ENCODE measurements at places on chromosomes 5 and 9. TPM values are rescaled to one million over a fixed set of nuclear protein-coding genes. Genes with fewer than 3 reads are reported as not detected.

The AJM1 gene
- 2.3 TPM for total RNA-seq

The ADAMTS2 gene
- 10.3 TPM for total RNA-seq

The ICE1 gene
- total RNA-seq: 17.3 TPM

The IFNA21 gene
- total RNA-seq: not detected

The LCN2 gene
- total RNA-seq: 773 TPM

Measured in esophagus squamous epithelium (tissue), 5 donors.